NCI-H510A (cell line): ENCODE measurements at places on chromosomes 5 and 9.

GRCh38 chr5:104498281-104498680, 935.7 kb upstream of the NUDT12 start:
- DNase-seq: no peak

DNA sequence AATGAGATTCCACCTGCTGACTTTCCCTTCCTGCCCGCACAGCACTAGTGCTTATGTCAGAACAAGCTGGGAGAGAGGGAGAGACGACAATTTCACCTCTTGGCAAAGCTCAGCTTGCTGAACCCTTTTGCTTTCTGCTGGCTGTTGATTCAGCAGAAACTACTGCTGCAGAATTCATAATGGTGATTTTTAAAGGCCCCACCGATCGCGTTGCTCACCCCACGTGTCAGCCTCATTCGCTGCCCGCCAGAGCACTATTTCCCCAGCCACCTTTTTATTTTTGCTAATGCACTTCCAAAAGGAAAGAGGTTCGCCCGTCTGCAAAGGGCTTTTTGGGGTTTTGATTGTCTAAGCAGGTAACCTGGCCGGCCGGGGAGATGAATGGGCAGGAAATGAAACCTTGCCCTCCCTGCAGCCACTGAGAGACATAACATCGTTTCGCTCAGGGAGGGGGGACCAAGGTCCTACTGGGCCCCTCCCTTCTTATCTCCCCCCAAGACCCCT, 1.3 kb downstream of the PPP2R2B start:
- DNase-seq: no peak

GRCh38 chr5:32934529-32934928, 223.4 kb downstream of the NPR3 start:
- no peak for DNase-seq

- DNase-seq: no peak
These were observed 11.8 kb upstream of the TGFBI start for GRCh38 chr5:136016945-136017530.

GRCh38 chr5:172353846-172354245, 70.3 kb upstream of the UBTD2 start:
- DNase-seq: no peak

- DNase-seq: no peak
These were observed 779 bp downstream of the PKN3 start for GRCh38 chr9:128702949-128703615.

- DNase-seq: no peak
These were observed 8.8 kb downstream of the AQP7 start for GRCh38 chr9:33393581-33393980.

DNA sequence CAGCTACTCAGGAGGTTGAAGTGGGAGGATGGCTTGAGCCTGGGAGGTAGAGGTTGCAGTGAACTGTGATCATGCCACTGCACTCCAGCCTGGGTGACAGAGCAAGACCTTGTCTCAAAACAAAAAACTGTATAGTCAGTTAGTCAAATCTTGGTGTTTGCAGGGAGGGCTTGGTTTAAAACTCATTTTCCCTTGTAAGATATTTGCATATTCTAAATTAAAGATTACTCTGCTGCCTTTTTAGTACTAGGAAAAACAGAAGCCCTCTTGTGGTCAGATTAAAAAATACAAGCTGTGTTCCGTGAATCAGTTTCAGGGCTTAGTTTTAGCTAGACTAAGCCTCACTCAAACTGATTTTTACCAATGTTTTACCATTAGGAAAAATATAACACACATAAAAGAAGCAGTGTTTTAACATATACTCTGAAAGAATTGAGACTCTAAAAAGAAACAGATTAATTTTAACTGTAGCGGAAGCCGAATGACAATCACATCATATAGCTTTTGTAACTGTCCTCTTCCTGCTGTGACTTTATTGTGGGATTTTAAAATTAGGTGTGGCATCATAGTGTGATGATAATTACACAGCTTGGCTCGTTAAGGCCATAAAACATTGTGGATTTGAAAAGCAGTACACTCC, 84.9 kb upstream of the BASP1 start:
- no peak for DNase-seq

GRCh38 chr9:72485821-72486593, 35.4 kb upstream of the TMC1 start:
- no peak for DNase-seq

- DNase-seq: no peak
These were observed 32.8 kb upstream of the ADCY2 start for GRCh38 chr5:7363067-7363677.

DNA sequence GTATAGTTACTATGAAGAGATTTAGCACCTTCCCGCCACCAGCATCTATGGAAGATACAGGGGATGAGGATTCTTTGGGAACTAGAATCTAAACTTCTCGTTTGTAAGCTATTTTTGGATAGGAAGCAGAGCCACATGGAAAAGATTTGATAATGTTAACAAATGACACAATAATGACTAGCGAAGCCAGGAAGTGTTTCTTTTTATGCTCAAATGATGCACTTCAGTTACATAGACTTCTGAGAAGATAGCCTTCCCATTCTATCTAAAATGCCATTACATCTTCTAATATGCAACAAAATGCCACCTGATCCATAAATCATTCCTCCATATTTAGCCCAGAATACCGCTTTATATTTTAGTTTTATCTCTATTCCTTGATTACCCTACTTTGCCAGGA, 17.0 kb upstream of the TNC start:
- no peak for DNase-seq

- DNase-seq: no peak
These were observed 4.5 kb downstream of the PRELID2 start for GRCh38 chr5:145830594-145830993.

- no peak for DNase-seq
These were observed 53.7 kb downstream of the MTMR12 start for GRCh38 chr5:32259033-32259432.

GRCh38 chr5:17443333-17444130, 54.5 kb upstream of the TAF11L2 start:
- DNase-seq: no peak

GRCh38 chr9:89006267-89006666, 15.0 kb downstream of the S1PR3 start:
- DNase-seq: no peak

- no peak for DNase-seq
These were observed 262.7 kb upstream of the CLINT1 start for GRCh38 chr5:158121678-158122077.

GRCh38 chr5:53259176-53259575, 149.6 kb upstream of the MOCS2 start:
- DNase-seq: no peak

DNA sequence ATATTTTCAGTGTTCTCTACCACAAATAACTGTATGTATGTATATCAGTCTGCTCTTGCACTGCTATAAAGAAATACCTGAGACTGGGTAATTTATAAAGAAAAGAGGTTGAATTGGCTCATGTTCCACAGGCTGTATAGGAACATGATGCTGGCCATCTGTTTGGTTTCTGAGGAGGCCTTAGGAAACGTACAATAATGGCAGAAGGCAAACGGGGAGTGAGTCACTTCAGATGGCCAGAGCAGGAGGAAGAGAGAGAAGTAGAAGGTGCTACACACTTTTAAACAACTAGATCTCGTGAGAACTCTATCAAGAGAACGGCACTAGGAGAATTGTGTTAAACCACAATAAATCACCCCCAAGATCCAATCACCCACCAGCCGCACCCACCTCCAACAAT, 121.7 kb downstream of the ADAMTS6 start:
- DNase-seq: no peak

DNA sequence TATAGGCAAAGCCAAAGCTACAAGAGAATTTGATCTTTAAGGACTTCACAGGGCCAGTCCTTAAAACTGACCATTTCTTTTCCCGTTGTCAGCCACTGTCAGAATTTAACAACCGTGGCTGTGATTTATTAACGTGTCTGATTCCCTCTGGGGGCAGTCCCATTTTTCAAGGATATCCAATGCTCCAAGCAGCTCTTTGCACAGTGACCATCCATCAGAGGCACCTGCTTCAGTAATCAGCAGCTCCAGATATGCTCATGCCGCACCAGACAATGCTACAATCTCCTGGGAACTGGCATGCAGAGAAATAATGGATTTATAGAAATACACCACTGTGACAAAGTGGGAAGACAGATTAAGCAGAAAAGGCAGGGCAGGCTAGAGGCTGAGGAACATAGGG, 163.3 kb upstream of the PPP1R2B start:
- DNase-seq: no peak

DNA sequence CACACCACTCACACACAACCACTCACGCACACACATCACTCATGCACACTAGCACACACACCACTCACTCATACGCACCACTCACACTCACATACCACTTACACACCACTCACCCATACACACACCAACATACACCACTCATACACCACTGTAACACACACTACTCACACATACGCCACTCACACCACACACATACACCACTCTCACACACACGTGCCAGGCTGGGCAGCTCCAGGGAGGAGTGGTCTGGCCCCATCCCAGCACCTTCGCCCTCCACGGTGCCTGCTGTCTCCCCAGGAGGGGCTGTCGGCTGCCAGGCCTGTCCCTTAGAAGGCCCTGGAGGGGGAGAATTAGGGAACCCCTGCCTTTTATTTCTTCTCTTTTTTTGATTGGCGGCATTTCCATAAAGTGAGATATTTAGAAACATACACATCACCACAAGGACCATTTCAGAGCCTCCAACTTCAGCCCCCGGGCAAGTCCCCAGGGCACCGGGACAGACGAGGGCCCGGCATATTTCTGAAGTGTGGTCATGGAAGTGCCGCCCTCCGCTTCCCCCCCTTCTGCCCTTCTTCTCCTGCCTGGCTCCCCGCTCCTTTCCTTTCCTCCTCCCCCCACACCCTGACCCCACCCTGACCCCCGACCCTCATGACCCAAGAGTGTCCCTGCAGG, 6.3 kb upstream of the ASB6 start:
- no peak for DNase-seq

- DNase-seq: no peak
These were observed 29.2 kb upstream of the SMC5 start for GRCh38 chr9:70229579-70229978.

GRCh38 chr5:86709157-86709881, 91.6 kb downstream of the COX7C start:
- no peak for DNase-seq

GRCh38 chr5:103031607-103032006, 88.3 kb downstream of the GIN1 start:
- DNase-seq: no peak

GRCh38 chr5:58080573-58080972, 379.3 kb downstream of the PLK2 start:
- DNase-seq: no peak

DNA sequence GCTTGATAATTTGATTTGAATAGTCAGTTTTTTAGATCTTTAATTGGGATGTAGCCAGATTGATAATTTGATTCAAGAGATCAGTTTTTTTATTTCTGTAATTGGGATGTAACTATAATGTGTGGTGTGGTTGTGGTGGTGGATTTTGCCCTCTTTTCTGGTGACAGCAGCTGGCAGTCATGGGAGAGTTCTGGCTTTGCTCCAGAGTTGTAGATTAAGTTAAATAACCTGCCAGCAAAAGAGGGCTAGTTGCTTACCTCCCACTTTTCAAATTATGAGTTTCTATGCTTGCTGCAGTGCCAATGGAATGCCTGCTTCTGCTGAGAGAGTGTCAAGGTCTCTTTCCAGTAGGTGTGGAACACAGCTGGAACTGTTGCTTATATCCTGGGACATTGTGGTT, 315.1 kb downstream of the CCDC171 start:
- no peak for DNase-seq

DNA sequence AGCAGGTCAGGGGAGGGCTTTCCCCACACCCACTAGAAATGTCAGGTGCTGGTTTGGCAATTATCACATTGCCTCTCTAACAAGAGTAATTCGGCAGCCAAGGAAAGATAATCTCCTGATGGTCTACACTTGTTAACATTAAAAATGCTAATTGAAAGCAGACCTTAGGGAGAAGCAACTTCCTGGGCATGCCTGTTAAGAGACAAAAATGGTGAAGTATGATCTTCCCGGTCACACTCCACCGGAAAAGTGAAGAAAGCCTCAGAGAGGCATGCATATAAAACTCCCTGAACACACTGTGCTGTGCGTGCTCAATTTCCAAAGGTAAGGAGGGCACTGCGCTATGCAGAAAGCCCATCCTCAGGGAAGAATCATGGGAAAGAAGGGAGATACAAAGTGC, 244.3 kb downstream of the FAM170A start:
- no peak for DNase-seq

- no peak for DNase-seq
These were observed 22.8 kb downstream of the ACER2 start for GRCh38 chr9:19431361-19432171.

DNA sequence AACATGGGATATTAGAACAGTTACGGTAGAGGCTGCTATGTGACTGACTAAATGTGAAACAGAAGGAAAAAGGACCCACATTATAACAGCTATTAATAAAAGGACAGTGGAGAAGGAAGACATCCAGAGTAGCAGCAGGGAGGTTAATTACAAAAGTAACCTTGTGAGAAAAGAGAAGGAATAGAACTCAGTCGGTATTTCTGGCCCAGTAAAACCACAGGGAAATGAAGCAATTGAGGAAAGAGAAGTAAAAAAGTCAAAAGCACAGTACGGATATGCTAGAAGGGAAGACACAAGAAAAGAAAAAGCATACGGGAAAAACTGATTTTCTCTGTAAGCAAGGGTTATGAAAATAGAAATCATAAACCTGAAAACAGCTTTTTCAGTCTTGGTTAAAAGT, 164.7 kb downstream of the RFX3 start:
- no peak for DNase-seq

GRCh38 chr9:123637945-123638634, 282.1 kb downstream of the CRB2 start:
- DNase-seq: no peak

DNA sequence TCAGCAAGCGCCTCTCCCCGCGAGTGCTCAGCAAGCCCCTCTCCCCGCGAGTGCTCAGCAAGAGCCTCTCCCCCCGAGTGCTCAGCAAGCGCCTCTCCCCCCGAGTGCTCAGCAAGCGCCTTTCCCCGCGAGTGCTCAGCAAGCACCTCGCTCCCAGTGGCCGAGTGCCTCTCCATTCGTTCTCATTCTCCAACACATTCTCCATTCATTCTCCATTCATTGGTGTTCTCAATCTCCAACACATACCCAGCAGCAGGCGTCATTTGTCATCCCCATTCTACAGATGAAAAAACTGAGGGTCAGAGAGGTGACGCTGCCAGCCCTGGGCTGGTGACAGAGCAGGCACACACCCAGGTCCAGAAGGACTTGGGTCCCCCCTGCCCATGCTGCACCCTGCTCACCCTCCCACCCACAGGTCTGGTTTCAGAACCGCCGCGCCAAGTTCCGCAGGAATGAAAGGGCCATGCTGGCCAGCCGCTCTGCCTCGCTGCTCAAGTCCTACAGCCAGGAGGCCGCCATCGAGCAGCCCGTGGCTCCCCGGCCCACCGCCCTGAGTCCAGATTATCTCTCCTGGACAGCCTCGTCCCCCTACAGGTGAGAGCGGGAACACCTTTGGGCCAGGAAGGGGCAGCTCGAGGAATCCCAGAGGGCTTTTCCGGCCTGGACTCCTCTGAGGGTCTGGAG, 32.5 kb downstream of the PTGES start:
- no peak for DNase-seq

- DNase-seq: no peak
These were observed 20.5 kb downstream of the GFI1B start for GRCh38 chr9:132998831-132999635.

GRCh38 chr9:27176971-27177370, 67.9 kb downstream of the TEK start:
- no peak for DNase-seq
